Inflammatory macrophage treated with lipopolysaccharide for 4 hours (primary cell): ENCODE measurements at places on chromosomes 12 and 14.

- DNase-seq = peak; percentile 74
Measured at GRCh38 chr12:26277506-26278246, 82.3 kb downstream of the SSPN start.

GRCh38 chr12:124491310-124491709 lies 76.1 kb downstream of the NCOR2 start:
- DNase-seq = no peak

DNA sequence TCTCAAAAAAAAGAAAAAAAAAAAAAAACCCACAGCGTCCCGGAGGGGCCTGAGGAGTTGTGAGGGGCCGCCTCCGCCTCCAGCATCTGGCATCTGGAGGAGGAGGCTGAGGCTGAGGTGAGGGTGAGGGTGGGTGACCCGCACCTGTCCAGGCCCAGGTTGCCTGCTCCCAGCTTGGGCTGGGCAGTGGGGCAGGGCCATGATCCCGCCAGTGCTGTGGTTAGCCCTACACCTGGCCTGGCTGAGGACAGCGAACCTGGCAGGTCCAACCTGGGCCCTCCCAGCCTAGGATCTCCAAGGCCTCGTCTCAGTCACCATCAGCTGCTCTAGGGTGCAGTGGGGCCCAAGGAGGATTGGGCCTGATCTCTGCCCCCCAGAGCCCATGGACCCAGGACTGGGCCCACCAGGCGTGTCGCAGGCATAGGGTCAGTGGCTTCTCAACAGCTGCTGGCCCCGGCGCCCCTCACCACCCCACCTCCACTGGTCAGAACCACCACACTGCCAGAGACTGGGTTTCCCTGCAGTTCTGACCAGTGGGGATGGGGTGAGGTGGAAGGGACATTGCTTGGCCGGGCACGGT lies 36.3 kb upstream of the RCOR1 start:
- no peak for DNase-seq

DNA sequence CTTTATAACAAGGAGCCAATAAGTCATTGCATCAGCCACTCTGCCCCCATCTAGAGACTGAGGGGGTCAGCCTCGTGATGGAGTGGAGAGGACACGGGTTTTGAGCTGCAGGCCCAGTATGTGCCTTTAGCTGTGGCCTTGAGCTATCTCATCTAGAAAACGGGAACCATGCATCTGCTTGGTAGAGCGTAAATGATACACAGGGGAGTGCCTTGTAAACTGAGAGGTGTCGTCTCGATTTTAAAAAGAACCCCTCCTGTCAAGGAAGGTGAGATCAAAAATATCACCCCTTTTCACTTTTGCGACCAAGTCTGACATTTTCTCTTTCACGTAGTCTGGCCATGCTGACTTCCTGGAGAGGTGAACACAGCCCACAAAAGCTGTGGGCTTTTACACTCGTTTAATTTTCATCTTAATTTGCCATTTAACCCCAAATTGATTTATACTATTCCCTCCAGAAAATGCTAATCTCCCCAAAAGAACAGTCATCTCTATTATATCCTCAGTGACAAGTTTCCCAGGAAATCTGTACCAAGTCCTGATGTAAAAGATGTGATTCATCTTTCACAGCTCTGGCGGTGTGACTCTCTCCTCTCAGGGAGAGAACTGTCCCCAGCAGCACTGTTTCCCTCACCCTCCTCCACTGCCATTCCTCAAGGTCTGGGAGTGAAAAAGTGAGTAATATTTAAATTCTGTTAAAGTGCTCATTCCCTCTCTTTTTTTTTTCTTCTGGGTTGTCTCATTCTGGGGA lies 30.6 kb downstream of the VCPKMT start:
- DNase-seq = peak; percentile 67

- no peak for DNase-seq
Measured at GRCh38 chr14:84792722-84793410, 737.1 kb upstream of the FLRT2 start.

GRCh38 chr12:89524541-89525304 lies at the start of gene GALNT4:
Gene GALNT4, minus strand, starts transcription at chr12:89524796. Its CDS starts 247 bp downstream, at chr12:89524549.
- peak; percentile 88 for DNase-seq

DNA sequence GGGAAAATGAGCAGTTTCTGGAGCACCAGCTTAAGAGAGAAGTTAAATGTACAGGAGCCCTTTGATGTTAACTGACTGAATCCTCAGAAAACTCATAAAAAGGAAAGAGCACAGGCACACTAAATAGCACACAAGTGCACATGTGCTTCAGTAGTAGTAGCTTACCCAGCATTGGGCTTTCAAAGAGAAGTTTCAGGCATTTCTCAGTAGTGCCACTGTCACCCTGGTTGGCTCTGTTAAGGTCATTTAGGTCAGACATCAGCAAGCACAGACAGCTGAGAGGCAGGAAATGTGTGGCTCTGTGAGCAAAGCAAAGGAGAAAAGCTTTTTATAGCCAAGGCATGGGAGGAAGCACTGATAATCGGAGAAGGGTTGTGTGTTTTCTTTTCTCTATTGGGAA lies 96.3 kb upstream of the HIF1A start:
- DNase-seq = peak; percentile 42

DNA sequence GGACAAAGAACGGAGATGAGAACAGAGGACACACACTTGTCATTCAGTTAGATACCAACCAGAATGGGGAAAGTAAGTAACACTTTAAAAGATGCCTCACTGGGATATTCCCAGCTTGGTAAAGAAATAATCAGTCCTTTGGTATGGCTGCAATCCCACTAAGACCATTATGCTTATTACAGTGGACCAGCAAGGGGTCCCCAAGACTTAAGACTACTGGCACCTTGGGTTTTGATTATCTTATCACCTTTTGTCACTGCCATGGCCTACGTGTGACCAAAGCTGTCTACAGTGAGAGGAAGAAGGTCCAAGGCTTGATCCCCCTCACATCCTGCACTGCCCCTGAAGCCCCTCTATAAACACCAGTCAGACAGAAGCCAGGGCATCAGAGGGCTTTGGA lies 65.8 kb downstream of the TRAFD1 start:
- no peak for DNase-seq

DNA sequence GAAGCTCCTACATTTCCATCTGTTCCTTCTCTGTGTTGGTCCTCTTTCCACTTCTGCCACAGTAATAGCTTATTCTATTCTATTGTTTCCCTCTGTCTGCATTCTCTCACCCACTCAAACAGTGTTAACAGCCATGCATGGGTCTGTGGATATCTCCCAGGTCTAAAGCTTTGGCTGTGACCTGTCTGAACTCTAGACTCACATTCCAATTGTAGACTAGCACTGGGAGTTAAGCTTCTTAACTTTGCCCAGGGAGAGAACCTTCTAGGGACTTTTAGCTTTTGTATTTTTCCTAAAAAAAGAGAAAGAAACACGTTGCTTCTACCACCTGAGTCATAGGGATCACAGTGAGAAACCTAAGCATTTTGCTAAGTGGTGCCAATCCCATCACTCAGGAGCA lies 36.7 kb downstream of the PTPRR start:
- no peak for DNase-seq

- DNase-seq = no peak
Measured at GRCh38 chr14:32934073-32934880, 4.4 kb upstream of the NPAS3 start.

GRCh38 chr12:55171445-55171844 lies 45.2 kb downstream of the OR9K2 start:
- DNase-seq = no peak

GRCh38 chr14:96676166-96676565 lies 121.0 kb upstream of the VRK1 start:
- DNase-seq = no peak

DNA sequence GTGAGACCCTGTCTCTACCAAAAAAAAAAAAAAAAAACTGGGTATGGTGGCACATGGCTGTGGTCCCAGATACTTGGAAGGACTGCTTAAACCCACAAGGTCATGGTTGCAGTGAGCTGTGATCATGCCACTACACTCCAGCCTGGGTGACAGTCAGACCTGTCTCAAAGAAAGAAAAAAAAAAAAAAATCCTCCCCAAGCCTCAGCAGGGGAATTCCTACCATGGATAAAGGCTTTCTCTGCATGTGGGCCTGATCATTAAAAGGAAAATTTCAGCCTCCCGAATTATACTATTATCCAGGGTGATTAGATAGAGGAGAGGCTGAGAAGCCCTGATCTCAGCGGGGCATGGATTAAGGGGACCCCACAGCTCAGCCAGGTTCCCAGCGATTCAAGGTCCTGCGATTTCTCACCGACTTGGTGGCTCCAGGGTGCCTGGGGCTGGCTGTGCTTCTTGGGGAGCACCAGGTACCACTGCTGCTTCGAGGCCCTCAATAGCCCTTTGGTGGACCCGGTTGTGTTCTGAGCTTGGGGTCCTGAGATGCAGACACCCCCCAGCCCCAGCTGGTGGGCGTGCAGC lies 5.6 kb downstream of the SH2B3 start:
- no peak for DNase-seq

GRCh38 chr12:96194576-96194889 lies 358 bp downstream of the ELK3 start:
- DNase-seq = no peak

DNA sequence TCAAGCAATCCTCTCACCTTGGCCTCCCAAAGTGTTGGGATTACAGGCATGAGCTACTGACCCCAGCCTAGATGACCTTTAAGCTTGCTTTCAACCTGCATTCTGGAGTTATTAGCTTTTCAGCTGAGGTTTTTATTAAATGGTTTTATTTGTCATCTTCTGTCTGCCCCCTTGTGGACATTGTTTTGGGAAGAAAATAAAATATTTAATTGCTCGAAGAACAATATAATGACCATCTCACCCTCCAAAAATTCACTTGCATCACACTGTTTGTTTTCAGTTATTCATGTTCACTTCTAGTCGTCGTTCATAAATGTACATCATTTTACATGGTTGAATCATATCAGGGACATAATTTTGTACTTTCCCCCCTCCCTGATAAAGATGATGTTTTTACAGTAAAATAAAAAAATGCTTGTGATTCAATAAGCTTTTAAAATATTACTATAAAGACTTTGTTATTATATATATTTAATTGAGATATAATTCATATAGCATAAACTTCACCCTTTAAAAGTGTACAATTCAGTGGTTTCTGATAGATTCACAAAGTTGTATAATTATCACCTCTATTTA lies 10.1 kb upstream of the SPATS2 start:
- DNase-seq = peak; percentile 58
